ENCODE measurements at places on chromosomes 2 and 18. TPM values are rescaled to one million over a fixed set of nuclear protein-coding genes. Genes with fewer than 3 reads are reported as not detected.

TANC1 gene
- 12.9 TPM for total RNA-seq

RBBP8 gene
- 21.1 TPM for total RNA-seq

LRATD1 gene
- 0.28 TPM for total RNA-seq

OTX1 gene
- not detected for total RNA-seq

NCKAP5 gene
- total RNA-seq, result 3.9 TPM

CTLA4 gene
- not detected for total RNA-seq

OR6B2 gene
- total RNA-seq, result not detected

TSPYL6 gene
- total RNA-seq, result not detected

GREB1 gene
- not detected for total RNA-seq

INPP1 gene
- 4.1 TPM for total RNA-seq

ACKR3 gene
- total RNA-seq, result not detected

SLC9A4 gene
- not detected for total RNA-seq

CPLX4 gene
- total RNA-seq, result not detected

MC4R gene
- 0.28 TPM for total RNA-seq

LRRC30 gene
- total RNA-seq, result not detected

UGT1A4 gene
- not detected for total RNA-seq

IL1R2 gene
- total RNA-seq, result not detected

DLX2 gene
- total RNA-seq, result not detected

DYSF gene
- total RNA-seq, result under 0.01 TPM

HOXD9 gene
- total RNA-seq, result not detected

ALPP gene
- total RNA-seq, result not detected

ANKRD36 gene
- 20.1 TPM for total RNA-seq

CNGA3 gene
- not detected for total RNA-seq

TGFA gene
- total RNA-seq, result not detected

ODC1 gene
- total RNA-seq, result 204 TPM

TTC32 gene
- total RNA-seq, result 1.9 TPM

CCDC102B gene
- total RNA-seq, result 0.54 TPM

UNC80 gene
- total RNA-seq, result not detected

FBLN7 gene
- under 0.01 TPM for total RNA-seq

DLX1 gene
- total RNA-seq, result 0.36 TPM

CABYR gene
- 4.1 TPM for total RNA-seq
